ENCODE measurements at places on chromosomes 6 and 20.

DNA sequence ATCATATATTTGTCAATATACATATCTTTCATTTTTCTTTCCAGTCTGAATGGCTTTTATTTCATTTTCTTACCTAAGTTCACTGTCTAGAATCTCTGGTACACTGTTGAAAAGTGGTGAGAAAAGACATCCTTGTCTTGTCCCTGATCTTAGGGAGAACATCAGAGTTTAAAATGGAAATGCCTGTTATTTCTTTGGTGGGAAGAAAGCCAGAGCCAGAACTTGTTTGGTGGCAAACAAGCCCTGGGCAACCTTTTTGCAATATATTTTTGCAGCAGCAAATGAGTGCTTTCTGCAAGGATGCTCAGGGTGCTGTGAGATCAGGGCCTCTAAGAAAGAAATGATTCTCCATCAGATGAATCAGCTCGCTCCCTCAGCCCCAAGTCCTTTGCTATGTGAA, 156.6 kb downstream of the RALGAPA2 start:
- DNase-seq = no peak

DNA sequence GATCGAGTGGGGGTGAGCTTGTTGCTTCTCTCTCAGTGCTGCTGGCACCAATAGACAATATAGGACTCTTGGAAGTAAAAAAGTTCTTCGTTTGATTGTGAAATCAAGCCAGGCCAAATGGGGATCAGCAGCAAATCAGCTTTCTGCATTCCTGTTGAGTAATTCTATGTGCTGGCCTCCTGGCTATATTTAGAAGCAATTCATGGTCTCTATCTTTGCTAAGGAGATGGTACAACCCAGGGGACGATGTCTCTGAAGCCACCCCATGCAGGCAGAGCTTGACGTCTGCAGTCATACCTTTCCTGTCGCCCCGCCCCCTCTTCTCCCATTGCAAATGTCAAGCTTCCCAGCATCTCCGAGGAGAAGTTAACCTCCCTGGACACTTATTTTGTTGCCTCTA, 199.1 kb downstream of the SCP2D1 start:
- no peak for DNase-seq

DNA sequence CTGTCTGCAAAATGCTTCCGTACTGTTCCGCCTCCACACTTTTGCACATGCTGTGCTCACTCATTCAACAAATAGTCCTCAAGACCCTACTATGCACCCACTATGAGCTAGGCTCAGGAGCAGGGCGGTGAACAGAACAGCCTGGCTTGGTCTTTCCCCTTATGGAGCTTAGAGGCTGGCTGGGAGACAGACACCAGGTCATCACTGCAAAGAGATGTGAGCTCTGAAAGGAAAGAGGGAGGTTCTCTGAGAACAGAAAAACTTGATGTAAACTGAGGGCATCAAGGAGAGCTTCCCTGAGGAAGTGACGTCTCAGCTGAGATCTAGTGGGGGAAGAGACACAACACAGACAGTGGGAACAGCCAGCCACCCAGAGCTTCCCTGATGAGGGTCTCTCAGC, 31.0 kb upstream of the TGM2 start:
- no peak for DNase-seq

DNA sequence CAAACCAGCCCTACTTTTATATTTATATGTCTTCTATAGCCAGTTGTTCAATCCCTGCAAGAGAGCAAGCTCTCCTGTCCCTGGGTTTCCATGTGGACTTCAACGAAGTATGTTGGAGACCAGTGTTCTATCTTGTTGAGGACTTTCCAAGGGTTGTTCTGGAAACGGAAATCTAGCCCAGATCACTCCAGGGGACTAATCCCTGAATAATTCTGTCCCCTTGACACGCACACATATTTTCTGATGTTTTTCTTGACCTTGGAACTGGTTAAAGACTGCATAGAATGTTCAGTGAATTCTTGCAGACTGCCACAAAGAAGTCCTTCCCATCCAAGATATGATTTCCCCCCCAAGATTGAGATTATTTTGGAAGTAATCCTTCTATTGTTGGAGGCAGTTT, 9.5 kb upstream of the MYLK2 start:
- DNase-seq = no peak

- no peak for DNase-seq
Measured at GRCh38 chr6:3517350-3517749, 60.5 kb upstream of the SLC22A23 start.

DNA sequence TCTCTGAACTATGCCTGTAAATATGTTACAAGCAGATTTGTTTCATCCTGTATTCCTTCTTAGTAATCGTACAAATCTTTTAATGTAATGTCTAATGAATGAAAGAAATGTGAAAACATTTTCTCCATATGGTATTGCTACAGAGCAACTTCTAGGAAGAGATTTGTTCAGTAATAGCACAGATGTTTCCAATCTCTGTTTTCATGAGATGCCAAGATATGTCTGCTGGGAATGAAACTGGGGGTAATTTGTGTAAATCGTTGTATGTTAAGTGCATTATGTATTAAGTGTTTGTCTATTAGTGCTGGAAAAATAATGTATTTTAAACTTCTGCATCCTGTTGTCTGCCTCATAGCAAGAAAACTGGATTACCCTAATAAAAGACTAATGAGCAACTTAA, 722.2 kb upstream of the EYS start:
- DNase-seq = no peak

DNA sequence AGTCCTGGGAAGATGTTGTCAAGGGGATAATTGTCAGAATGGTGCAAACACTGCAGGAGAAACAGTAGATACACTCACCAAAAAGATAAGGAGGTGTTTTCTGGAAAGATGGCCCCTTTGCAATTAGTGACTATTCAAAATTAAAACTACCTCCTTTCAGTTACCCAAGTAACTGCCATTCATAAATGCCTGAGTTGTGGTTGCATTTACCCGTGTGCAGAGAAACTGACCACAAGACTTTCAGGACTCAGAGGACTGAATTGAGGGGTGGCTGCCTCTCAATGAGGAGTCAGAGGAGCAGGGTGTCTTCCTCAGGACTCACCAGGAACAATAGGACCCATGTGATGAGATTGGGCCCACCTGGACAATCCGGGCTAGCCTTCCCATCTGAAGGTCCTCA, 39.0 kb downstream of the GCM1 start:
- no peak for DNase-seq

DNA sequence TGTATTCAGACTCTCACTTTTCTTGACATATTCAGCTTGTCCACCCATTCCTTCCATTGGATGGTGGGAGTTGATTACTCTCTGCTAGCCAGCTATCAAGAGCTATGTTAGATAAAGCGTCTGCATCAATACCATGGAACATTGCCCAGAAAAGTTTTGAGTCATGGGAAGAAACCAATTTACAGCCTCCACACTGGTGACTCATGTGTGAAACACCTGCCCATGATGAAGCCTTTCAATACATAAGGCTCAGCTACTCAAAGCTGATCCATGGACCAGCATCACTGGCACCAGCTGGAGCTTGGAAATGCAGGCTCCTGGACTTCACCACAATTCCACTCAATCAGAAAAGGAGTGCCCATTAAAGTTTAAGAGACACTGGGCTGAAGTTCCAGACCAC, 16.1 kb downstream of the PLA2G7 start:
- no peak for DNase-seq

GRCh38 chr20:58449681-58450221, 60.7 kb downstream of the VAPB start:
- no peak for DNase-seq

DNA sequence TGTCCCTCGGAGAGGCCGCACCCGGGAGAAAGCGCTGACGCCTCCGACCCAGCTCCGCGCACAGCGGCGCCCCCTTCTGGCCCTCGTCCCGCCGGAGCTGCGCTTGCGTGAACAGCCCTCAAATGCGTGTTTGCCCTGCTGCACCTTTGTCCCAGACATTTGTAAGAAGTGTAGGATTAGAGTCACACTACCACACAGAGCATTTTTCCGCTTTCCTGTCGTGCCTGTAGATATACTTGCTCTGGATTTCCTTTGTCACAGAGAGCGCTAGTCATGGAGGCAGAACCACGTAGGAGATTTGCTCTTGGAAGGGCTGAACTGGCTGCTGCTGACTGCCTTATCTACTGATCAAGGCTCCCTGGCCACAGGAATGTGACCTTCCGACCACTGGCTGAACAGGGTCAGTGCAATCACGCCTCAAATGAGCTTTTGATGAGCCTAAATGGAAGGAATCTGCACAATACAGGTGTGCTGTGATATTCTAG, 62.3 kb downstream of the PAX1 start:
- no peak for DNase-seq

DNA sequence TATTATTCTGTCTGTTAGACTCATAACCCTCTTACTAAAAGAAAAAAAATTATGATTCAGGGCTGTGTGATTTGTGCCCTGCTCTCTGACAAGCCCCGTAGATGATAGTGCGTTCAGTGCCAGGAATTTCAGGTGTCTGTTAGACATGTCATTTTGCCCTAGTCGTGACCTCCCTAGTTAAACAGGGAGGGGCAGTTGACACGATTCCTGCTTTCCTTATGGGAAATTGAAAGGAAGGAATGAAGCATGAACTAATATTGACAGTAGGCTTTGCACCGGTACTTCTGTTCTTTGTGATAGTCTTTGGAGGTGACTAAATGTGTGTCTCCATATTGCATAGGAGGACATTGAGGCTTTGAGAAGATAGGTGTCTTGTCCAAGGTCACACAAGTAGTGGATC, 26.3 kb downstream of the RPRD1B start:
- no peak for DNase-seq

DNA sequence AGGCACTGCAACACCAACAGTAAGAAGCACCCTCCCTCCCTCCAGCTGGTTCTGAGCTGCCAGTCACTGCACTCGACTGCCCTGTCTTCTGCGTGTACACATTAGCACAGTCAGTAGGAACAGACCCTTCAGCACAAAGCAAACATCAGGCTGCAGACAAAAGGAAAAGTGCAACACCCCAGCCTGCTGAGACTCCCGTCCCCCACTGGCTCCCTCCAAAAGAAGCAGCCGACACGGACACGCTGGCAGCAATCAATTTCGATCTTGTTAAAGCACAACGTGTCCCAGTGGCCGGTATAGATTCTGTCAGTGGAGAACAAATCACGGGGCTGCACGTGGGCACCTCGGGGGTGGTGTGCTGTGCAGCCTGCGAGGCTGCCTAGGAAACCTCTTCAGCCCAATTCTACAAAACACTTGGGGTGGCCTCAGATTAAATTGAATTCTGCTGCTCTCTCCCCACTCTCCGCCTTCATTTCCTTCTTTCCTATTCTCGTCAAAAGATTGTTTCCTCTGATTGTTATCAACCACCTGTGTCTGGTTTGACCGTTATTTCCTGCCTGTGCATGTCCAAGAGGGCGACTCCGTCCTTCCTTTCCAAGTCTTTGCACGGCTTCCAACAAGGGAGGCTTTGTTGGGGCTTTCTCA, 38.7 kb downstream of the TRAF3IP2 start:
- no peak for DNase-seq

DNA sequence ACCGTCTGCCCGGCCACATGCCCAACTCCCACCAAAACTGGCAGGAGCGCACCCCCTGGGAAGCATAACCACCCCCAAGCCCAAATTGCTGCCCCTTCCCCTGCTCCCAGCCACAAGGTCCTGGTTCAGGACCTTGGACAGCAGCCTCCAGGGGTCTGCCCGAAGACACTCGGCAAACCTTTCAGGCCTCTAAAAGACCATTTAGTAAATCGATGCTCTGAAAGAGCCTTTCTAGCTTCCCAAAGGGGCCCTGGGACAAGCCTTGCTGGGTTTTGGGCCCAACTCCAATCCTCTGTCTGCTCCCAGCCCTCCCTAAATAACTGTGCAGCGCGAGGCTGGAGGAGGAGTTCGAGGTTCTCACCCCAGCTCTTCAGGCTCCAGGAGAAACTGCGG, 30.5 kb downstream of the GRM4 start:
- DNase-seq = no peak

GRCh38 chr20:34945315-34946077, 10.1 kb downstream of the GSS start:
- no peak for DNase-seq

GRCh38 chr20:1528811-1529210, 28.7 kb downstream of the SIRPD start:
- no peak for DNase-seq

GRCh38 chr20:6921717-6922386, 154.4 kb downstream of the BMP2 start:
- DNase-seq = no peak

DNA sequence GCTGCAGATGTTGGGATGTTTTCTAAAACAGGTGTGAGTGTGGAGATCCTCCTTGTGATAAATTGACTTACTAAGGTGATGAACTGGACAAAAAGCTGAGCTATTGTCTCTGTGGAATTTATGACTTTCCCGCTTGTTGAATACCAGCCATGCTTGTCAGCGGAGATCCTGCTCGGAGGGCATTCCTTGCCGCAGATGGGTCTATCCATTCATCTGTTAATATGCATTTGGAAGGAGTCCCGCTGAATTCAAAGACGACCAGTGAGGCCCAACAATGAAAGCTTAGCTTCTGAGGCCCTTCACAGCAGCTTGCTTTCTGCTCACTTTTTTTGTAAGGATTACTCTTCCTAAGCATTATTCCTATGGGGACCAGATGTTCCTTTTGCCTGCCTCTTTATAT, 124.9 kb downstream of the TIAM2 start:
- no peak for DNase-seq

DNA sequence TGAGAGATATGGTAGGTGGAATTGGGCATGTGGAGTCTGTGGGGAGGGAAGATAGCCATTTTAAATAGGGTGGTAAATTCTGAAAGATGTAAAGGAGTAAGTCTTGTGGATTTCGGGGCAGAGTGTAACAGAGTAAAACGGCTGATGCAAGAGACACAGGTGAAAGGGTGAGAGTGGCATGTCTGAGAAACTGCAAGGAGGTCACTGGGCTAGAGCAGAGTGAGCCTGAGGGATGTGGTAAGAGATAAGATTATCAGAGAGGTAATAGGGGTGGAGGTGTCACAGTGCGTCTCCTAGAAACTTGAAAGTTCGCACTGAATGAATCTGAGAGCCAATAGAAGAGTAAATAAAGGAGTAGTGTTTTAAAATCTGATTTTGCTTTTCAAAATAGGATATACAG, 308.1 kb downstream of the EPM2A start:
- DNase-seq = no peak

- DNase-seq = no peak
Measured at GRCh38 chr6:42471142-42471541, 19.4 kb upstream of the TRERF1 start.

DNA sequence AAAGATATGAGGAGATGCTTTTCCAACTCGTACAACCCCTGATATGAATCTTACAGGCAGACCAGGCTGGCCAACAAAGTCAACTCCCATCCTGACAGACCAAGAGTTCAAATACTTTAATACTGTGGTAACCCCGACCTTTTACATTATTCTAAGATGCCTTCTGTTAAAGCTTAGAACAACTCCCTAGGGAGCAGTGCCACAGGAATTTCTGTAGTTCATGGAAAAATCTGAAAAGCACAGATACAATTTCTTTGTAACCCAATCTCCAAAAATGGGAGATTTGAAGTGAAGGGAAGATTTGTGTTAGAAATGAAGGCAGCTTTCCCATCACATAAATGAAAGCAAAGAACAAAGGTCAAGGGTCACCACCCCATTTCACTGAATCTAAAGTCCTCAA, 151.3 kb upstream of the BEND6 start:
- DNase-seq = no peak

- no peak for DNase-seq
Measured at GRCh38 chr6:130035211-130035610, 16.8 kb downstream of the L3MBTL3 start.
